ENCODE measurements at places on chromosomes 7 and 10.

DNA sequence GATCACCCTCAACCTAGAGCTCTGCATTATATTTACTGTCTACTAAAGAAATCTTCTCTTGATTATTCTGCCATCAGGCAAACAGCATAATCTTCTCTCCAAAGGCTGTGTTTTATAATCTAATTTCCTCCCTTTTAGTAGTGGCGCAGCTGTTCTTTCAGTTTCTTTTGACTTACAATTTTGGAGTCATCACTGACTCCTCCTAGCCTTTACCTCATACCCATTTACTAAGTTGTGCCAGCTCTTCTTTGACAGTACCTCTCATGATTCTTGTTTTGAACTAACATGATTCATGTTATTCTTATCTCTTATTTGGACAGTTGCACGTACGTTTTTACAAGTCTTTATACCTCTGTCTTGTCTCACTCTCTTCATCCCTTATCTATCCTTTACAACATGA lies 113.0 kb downstream of the FOXP2 start:
- no peak for DNase-seq

DNA sequence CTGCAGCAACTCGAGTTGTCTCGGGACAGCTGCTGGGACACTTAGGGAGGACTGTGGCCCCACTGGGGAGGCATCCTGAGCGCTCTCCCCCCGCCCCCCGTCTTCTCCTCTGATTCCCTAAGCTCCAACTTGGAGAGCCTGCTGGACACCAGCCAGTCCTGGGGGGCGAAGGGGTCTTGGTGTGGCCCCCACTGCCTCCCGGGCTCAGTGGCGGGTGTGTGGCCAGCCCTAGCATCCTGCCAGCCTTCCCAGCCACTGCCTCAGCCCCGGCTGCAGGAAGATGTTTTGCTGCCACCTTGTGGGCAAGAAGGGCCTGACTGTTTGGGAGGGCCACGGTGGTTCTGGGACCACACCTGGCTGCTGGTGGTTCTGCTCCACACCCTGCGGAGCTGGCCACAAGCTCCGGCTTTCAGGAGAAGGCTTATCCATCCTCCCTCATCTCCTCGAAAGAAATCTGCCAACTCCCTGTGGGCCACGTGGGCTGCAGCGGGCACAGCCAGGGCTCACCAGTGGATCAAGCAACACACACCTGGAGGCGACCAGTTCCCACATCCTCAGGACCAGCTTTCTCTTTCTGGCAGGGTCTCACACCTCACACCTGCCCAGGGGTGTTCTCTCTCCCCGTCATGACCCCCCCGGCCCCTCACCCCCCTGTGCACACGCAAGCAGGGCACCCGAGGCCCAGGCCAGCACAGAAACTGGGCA lies 24.8 kb downstream of the AGAP3 start:
- peak; percentile 66 for DNase-seq

DNA sequence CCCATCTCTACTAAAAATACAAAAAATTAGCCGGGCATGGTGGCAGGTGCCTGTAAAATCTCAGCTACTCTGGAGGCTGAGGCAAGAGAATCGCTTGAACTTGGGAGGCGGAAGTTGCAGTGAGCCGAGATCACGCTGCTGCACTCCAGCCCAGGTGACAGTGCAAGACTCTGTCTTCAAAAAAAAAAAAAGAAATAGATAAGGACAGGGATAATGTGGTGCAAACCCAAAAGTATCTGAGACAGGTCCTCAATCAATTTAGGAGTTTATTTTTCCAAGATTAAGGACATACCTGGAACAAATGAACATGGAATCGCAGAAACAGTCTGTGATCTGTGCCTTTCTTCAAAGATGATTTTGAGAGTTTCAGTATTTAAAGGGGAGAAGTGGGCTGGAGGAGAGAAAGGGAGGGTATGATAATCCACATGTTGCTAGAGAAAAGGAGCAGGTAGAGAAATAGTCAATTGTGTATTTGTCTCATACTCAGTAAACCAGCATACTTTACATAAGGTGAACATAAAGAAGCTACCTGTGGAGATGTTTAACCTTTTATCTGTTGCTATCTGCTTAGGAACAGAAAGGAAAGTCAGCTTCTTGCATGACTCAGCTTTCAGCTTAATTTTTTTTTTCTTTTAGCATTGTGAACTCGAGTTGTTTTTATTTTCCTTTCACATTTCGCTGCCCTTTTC lies 4.9 kb upstream of the MTPN start:
- DNase-seq, result no peak

DNA sequence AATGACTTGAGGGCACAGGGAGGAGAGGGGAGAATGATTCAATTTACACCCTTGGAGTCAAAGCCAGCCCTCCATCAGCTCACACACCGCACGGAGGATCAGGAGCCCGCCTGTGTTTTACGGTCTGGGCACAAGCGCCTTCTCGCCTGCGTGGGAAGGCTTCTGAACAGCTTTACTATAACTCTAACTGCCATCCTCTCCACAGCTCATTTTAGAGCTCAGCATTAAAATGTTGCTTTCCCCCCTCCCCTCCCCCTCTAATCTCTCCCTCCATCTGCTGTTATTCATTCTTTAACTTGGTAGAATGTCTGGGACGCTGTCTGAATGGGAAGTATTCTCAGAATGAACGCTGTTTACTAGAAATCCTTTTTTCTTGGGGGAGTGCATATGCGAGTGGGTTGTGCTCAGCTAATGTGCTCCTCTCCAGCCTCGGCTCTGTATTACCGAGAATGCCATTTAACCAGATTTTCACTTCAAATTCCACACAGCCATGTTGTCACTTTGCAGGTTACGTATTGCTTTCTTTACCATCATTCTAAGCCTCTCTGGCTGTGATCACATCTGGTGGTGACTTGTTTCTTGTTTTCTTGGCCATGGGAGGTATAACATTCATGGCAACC lies 140.1 kb downstream of the GFRA1 start:
- no peak for DNase-seq

DNA sequence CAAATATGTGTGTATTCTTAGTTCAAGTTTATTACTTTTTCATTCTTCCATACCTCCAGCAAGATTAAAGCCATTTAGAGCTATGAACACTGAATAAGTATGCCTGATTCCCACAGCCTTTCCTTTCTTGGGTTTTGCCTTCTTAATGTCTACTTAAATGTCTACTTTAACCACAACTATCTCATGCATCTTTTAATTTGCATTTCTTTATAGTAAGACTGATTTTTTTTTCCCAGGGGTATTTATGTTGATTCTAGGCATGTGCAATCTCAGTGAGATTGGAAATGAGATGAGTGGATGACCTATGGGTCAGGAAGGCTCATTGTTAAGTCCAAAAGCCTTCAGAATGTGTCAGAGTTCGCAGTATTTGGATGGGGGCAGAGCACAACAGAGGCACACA lies 3.6 kb downstream of the PCBD1 start:
- DNase-seq, result no peak

- no peak for DNase-seq
Measured at GRCh38 chr7:78203042-78203720, 404.6 kb downstream of the PHTF2 start.

DNA sequence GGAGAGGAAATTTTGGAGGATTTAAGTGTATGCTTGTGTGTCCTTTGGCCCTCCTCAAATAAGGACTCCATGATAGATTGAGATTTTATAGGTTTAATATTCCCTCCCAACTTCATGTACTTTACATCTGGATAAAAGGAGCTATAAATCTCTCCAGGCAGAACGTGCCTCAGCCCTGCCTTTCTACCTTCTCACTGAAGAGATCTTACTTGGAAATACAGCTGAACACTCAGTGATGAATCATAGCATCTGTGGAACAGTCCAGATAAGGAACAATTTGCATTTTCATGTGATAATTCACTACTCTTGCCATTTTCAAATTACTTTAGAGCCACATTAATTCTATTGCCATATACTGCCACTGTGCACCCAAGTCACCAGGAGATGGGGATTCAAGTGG lies 364.6 kb upstream of the PODXL start:
- DNase-seq, result no peak
